ENCODE measurements at places on chromosomes 4 and X. TPM values are rescaled to one million over a fixed set of nuclear protein-coding genes. Genes with fewer than 3 reads are reported as not detected.

The SOD3 gene
- total RNA-seq = not detected

The ETDB gene
- total RNA-seq = not detected

The PFKFB1 gene
- total RNA-seq = 0.64 TPM

DNA sequence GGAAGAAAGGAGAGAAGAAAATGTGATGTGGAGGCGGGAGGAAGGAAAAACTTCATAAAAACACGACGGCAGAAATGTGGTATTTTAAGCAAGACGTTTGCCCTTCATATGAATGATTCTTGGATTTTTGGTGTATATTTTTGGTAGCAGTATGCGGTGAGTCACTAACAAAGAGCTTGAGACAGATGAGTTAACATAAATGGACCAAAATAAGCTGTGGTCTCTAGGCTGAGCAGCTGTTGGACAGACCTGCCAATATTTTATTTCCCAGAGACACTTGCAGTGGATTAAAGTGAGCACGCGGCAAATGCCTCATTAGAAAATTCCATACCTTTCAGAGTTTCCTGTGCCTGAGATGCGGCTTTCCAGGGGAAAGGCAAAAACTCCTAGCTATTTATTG lies 43.1 kb upstream of the RPS6KA3 start:
- H3K27ac ChIP-seq = no peak overlapping the region
- H3K27me3 ChIP-seq = no peaks in the 10 kb centered on the region
- H3K36me3 ChIP-seq = no peaks in the 10 kb centered on the region
- no peak for DNase-seq
- H3K4me3 ChIP-seq = no peak overlapping the region

- no peaks in the 10 kb centered on the region for H3K4me1 ChIP-seq
- H3K36me3 ChIP-seq = no peaks in the 10 kb centered on the region
- no peaks in the 10 kb centered on the region for H3K27me3 ChIP-seq
- H3K4me3 ChIP-seq = no peak overlapping the region
- no peak overlapping the region for H3K27ac ChIP-seq
These were observed 117.0 kb downstream of the RNF150 start for GRCh38 chr4:141016117-141016798.

GRCh38 chrX:54930291-54931049 lies 9.8 kb downstream of the TRO start:
- H3K4me3 ChIP-seq = no peak overlapping the region
- no peak for DNase-seq
- H3K36me3 ChIP-seq = no peaks in the 10 kb centered on the region
- no peak overlapping the region for H3K27ac ChIP-seq

DNA sequence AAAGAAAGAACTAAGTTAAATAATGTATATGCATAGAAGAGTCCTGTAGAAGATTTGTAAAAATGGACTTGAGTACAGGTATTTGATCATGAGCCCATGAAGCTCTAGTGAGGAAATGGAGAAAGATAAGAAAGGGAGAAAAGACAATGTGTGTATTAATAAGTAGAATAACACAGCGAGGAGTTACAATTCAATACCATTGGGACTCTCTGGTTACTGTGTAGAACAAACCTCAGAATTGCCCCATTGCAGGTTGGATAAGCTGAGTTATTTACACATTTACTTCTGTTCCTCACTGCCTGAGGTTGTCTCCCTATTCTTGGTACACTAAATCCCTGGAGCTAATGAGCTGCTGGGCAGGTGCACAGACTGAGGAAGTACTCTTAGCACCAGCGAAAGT lies 33.3 kb downstream of the BANK1 start:
- H3K4me3 ChIP-seq = no peak overlapping the region
- no peaks in the 10 kb centered on the region for H3K4me1 ChIP-seq
- H3K27ac ChIP-seq = no peak overlapping the region
- no peaks in the 10 kb centered on the region for H3K36me3 ChIP-seq
- H3K27me3 ChIP-seq = peaks cover 2% of the 10 kb centered on the region

- H3K27me3 ChIP-seq = no peaks in the 10 kb centered on the region
- DNase-seq = no peak
- no peak overlapping the region for H3K27ac ChIP-seq
- no peak overlapping the region for H3K4me3 ChIP-seq
These were observed 106.2 kb upstream of the KLF8 start for GRCh38 chrX:56125946-56126345.

DNA sequence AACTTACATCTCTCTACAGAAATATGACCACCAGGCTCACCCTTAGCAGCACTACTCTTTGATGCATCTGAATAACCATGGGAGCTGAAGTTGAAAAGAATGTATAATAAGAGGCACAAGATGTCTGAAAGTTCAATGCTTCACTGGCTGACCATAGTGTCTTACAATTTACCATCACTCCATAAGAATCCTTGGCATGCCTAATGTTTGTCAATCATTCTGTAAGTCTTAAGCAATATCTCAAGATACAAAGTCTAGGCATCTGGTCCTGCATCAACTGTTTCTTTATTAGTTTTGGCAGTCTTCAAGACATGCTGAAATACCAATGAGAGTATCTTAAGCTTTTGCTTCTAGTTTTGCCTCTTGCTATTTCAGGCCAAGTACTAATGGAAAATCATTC lies 755.5 kb downstream of the STIM2 start:
- H3K36me3 ChIP-seq = no peaks in the 10 kb centered on the region
- no peak overlapping the region for H3K27ac ChIP-seq
- no peak for DNase-seq
- H3K27me3 ChIP-seq = no peaks in the 10 kb centered on the region
- no peaks in the 10 kb centered on the region for H3K4me1 ChIP-seq

- no peak overlapping the region for H3K4me3 ChIP-seq
- H3K27me3 ChIP-seq = no peaks in the 10 kb centered on the region
- H3K36me3 ChIP-seq = no peaks in the 10 kb centered on the region
- no peak for DNase-seq
- H3K4me1 ChIP-seq = no peaks in the 10 kb centered on the region
- H3K27ac ChIP-seq = no peak overlapping the region
These were observed 68.9 kb upstream of the NDP start for GRCh38 chrX:44042116-44042515.

GRCh38 chrX:47180346-47180745 lies 13.3 kb upstream of the UBA1 start:
- H3K36me3 ChIP-seq = peaks cover 33% of the 10 kb centered on the region
- peaks cover 2% of the 10 kb centered on the region for H3K4me1 ChIP-seq
- no peaks in the 10 kb centered on the region for H3K27me3 ChIP-seq

- no peak overlapping the region for H3K4me3 ChIP-seq
- DNase-seq = no peak
- H3K27ac ChIP-seq = no peak overlapping the region
- no peaks in the 10 kb centered on the region for H3K27me3 ChIP-seq
These were observed 88.3 kb downstream of the FHDC1 start for GRCh38 chr4:153024466-153024865.

GRCh38 chrX:137882960-137883359 lies 317.0 kb downstream of the ZIC3 start:
- no peak overlapping the region for H3K27ac ChIP-seq
- no peaks in the 10 kb centered on the region for H3K36me3 ChIP-seq
- DNase-seq = no peak

DNA sequence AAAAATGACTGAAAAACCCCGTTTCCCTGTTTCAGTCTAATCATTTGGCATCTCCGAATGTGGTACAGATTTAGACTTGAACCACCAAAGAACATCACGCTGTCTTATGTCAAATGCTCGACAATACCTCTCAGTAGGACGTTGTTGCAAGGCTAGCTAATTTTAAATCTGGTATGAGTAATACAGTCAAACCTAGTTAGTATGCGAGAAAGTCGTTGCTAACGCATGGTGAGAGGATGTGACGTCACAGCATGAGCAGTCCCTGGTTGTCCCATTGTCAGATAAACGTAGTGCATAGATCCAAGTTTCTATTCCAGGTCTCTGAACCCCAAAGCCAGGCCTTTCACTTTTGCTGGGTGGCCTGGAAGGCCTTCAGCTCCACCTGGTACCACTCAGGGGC lies 44.7 kb downstream of the SETD7 start:
- H3K27ac ChIP-seq = no peak overlapping the region
- peaks cover 18% of the 10 kb centered on the region for H3K36me3 ChIP-seq
- DNase-seq = no peak

DNA sequence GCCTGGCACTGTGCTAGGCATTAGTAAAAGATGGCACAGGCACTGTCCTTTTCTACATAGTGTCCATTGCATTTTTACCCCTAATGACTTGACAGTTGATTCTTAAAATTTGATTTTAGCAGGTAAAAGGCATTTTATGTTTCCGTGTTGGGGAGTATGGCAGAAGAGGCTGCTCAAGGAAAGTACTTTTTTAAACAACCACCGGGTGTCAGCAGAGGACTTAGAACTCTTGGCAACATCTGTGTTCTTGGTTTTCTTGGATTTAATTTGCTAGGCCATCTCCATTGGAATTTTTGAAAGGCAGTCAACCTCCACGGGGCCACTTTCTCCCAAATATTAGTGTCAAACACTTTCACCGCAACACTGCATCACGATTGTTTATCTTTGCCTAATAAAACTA lies 102.9 kb downstream of the TSPAN7 start:
- H3K4me3 ChIP-seq = no peak overlapping the region
- no peak overlapping the region for H3K27ac ChIP-seq
- peaks cover 1% of the 10 kb centered on the region for H3K4me1 ChIP-seq
- no peaks in the 10 kb centered on the region for H3K36me3 ChIP-seq

DNA sequence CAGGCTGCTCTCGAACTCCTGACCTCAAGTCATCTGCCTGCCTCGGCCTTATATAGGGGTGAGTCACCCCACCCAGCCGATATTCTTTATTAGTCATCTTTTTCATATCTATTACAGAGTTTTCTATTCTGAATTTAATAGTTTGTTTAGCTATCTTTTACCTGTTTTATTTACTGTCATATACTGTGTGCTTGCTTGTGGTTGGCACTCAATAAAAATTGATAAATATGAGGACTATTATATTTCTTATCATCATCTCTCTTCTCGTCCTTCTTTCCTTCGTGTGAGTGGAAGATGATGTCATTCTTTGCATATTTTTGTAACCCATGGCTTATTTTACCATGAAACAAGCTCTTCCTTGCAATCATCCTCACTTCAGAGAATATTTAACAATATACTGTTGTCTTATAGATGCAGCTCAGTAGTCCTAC lies 265.5 kb downstream of the ARHGAP24 start:
- no peaks in the 10 kb centered on the region for H3K4me1 ChIP-seq
- H3K27ac ChIP-seq = no peak overlapping the region
- no peaks in the 10 kb centered on the region for H3K27me3 ChIP-seq

DNA sequence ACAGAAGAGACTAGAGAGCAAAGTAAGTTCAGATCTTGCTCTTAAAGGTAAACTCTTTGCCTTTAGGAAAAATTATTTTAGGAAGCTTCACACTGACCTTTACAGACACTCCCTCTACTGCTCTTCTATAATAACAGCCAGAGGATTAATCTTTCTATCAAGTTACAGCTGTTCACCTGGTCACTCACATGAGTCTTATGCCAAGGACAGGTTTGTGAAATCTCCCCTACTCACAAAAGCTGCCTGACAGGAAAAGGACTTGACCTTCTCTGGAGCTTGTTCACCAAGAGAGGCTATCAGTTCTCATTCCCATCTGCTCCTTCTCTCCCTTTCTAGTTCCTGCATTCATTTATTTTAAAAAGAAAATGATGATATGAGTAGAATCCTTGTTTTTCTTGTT lies 117.3 kb downstream of the C4orf51 start:
- H3K36me3 ChIP-seq = peaks cover 14% of the 10 kb centered on the region
- no peak overlapping the region for H3K4me3 ChIP-seq
- no peak for DNase-seq
- no peaks in the 10 kb centered on the region for H3K27me3 ChIP-seq
- no peaks in the 10 kb centered on the region for H3K4me1 ChIP-seq

All from activated CD4-positive, alpha-beta T cell treated with anti-CD3 and anti-CD28 coated beads, Interleukin-2, amount 10 ng/mL, durations not matched to agents 7 days and 5 days (primary cell).